ENCODE measurements at places on chromosomes 5 and 9.

DNA sequence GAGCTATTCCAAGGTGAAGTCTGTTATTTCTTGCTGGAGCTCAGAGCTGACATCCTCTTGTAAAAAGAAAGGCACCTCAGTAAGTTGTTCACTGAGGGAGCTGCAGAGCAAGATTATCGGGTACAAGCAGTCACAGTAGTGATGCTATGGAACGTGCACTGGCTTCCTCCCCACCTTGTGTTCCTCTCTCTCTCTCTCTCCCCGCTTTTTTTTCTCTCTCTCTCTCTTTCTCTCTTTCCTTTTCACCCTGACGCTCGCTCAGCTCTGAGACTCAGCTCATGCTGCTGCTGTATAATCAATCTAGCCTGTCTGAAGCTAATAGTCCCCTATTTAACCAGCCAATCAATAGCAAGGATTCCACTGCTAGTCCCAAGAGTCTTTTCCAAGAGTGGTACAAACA is 587.6 kb upstream of the CDH18 start:
- no peak for DNase-seq

DNA sequence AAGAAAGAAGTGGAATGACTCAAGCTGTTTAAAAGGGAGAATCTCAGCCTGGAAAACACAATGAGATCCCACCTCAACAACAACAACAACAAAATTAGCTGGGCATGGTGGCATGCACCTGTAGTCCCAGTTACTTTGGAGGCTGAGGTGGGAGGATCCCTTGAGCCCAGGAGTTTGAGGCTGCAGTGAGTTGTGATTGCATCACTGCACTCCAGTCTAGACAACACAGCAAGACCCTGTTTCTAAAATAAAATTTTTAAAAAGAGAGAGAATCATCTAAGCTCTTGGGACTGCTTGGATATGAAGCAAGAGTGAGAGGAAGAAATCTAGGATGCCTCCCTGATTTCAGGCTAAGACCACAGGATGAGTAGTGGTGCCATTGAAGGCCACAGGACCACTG is 47.4 kb upstream of the KIF2A start:
- DNase-seq, result no peak

DNA sequence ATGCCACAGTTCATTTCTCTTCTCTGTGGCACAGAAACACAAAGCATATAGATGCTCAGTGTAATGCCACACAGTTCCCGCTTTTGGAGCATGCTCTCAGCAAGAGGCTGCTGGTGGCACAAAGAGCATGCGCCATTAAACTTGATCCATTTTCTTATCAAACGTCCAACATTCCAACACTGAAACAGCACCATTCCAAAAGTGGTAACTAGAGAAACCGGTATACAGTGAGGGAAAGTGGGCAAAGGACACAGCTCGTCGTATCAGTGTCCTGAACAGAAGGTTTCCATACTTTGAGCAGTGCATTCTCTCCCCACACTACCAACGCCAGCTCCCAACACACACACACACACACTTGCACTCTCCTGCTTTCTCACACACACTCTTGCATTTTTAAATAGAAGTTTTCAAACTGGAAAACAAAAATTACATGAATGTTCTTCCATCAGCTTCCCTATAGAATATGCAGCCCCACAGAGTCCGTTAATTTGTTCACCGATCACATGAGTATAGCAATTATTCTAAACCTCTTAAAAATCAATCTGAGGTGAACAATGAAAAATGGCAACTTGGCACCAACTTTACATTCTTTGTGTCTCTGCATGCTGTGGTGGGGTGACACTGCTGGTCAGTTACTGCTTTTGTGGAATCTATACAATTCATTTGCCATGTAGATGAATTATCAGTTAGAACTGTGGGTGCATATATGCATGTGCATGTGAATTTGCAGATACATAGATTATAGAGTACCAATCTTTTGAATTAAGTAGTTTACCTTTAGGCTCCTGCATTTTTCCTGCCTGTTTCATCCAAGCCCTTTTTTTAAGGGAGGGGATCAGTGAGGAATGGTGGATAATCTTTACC is 5.7 kb downstream of the NFIB start:
- DNase-seq, result no peak

GRCh38 chr5:55320571-55320970 is 12.8 kb downstream of the MTREX start:
- no peak for DNase-seq
